ENCODE measurements at places on chromosomes 2 and 18. TPM values are rescaled to one million over a fixed set of nuclear protein-coding genes. Genes with fewer than 3 reads are reported as not detected.

DNA sequence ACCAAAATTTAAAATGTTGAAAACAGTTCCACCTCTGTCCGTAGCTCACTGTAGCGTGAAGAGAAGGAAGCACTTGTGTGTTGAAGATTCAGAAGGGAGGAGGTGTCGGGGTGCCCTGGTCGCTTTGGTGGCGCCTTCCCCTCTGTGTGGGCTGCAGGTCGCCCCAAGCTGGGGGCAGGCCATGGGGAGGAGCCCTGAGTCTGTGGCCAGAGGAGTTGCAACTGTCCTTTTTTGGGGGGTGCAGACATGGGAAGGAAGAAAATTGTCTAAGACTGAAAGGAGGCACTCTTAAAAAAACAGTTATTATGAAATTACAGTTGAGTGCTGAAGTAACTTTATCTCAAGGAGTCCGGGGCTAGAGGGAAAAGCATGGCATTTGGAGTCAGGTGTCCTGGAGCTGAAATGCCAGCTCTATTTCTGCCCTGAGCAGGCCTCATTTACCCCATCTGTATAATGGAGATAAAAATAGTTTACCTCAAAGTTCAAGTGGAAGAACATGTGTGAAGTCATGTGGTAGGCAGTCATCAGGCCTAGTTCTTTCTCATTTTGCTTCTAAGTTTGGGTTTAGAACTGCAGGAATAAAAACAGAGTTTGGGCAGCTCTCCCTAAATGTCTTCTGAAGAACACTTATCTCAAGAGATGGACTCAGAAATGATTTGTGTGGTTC is 82.1 kb downstream of the RNF144A start:
- no peak for DNase-seq

DNA sequence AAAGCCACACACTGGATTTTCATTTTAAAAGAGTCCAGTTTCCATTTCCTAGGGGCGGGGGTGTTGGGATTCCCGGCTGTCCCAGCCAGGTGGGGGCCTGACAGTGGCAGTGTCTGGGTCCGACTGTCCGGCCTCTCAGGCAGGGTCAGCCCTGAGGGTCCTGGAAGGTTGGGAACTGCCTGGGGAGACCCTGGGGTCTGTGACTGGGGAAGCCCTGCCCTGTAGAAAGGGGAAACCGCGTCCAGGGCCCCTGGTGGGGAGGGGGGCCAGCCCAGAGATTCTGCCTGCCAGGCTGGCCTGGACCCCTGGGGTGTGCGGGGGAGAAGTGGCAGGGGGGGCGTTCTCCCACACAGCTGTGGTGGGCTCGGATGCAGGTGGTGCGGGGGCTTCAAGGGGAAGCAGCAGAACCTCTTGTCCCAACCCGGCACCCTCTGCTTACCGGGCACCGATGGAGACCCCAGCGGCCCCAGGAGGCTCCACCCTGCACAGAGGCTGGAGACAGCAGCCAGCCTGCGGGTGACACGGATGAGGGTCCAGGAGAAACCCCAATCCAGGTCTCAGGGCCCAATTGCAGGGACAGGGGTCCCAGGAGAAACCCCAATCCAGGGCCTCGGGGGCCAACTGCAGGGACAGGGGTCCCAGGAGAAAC is 4.9 kb downstream of the RTP5 start:
- DNase-seq, result no peak

DNA sequence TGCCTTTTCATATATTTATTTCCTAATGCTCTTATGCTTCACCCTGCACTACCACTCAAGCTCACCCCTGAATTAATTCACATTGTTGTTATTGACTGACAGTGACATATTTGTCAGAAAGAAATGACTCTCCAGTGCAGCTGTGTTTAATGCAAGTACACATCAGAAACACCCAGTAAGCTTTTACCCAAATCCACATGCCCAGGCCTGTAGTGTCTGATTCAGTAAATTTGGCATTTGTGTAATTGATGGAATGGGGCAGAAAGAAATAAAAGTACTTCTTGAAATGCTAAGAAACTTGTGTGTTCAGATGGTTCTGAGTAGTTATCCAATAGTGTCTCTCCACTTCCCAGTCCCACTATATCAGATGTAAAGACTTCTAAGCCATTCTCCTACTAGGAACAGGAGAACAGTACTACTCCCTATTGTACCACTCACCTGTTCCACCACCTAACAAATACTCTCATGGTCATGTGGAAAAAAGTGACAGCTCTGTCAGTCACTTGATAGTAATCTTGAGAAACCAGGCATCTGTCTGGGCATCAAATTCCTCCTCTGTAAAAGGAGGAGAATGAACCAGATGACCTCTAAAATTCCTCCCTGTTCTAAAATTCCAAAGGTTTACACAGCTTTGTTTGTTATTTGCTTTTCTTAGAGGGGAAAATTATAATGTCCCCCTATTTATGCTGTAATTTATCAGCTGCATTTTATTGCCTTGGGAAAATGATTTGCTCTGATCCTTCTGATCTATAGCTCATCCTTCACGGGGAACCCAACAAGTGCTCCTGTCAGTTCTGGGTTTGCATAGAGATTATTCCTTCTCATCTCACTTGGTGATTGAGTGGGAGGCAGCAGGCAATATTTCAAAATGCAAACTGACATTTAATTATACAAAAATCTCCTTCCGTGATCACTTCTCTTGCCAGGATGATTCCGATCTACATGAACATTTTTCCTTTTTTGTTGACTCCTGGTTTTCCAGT is 70.9 kb downstream of the ZNF385B start:
- no peak for DNase-seq

DNA sequence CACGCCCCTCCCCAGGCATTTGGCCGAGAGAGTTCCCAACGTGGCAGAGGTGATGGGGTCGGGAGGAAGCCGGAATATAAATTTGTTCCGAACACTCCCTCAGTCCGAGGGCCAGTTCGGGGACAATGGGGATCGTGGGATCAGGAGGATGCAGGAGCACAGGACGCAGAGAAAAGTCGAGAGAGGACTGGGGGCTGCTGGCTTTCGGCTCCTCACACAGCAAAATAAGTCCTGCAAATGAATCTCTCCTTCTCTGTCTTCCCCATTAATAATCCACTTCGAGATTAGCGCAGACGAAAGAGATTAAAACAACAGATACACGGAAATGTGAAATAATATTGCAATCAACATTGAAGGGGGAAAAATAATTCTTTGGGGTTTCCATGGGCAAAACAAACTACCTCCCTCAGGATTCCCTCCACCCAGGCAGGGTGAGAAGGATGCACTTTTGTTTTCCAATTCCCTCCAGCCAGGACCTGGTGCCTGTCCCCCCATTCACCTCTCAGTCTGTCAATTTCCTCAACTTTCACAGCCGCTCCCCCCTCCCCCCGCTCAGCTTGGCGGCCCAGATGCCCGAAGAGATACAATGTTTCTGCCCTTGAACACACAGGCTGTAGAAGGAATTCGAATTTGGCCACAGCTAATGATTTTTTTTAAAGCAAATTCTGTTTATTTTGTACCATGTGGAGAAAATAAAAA is 3.1 kb upstream of the ZEB2 start:
- DNase-seq, result no peak

DNA sequence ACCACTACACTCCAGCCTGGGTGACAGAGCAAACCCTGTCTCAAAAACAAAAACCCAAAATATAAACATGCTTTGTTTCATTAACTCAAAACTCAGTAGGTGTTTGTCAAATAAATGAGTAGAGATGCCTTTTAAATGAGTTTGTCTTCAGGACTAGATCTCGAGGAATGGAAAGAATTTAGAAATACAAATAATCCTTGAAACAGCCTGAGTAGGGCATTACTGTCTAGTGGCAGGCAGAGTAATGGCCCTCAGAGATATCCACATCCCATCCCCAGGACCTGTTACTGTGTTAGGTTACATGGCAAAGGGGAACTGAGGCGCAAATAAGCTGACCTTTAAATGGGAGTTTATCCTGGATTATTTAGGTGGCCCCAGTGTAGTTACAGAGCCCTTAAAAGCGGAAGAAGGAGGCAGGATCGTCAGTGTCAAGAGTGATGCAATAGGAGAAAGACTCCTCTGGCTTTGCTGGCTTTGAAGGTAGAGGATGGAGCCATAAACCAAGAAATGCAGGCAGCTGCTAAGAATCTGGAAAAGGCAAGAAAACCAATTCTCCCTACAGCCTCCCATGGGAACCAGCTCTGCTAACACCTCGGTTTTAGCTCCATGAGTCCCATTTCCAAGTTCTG is 63.0 kb downstream of the CABLES1 start:
- DNase-seq, result no peak

DNA sequence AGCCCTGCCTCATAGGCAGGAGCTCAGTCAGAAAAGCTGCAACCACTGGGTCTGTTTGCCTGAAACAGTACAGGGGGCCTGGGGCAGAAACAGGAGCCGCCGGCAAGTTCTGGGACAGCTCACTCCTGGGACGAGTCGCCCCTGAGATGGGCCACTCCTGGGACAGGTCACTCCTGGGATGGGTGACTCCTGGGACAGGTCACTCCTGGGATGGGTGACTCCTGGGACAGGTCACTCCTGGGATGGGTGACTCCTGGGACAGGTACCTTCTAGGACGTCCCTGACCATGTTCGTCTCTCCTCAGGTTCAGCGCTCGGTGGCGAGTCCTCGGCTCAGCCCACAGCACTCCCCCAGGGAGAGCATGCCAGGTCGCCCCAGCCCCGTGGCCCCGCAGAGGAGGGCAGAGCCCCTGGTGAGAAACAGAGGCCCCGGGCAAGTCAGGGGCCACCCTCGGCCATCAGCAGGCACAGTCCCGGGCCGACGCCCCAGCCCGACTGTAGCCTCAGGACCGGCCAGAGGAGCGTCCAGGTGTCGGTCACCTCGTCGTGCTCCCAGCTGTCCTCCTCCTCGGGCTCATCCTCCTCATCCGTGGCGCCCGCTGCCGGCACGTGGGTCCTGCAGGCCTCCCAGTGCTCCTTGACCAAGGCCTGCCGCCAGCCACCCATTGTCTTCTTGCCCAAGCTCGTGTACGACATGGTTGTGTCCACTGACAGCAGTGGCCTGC is 51.8 kb downstream of the NTSR2 start:
- no peak for DNase-seq

DNA sequence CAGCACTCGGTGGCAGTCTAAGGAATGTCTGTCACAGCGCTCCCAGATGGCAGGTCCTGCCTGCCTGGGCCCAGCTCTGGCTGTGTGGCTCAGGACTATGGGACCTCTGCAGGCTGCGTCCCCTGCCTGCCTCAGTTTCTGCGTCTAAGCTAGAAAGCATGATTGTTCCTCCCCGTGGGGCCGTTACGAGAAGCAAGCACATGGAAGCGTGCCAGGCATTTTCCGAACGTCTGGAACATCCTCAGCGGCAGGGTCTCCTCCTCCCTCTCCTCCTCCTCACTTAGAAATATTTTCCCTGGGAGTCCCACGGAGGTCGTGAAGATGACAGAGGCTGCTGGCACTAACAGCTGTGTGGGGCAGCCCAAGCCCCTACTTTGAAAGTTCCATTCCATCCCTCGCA is 43.3 kb downstream of the LRRFIP1 start:
- no peak for DNase-seq

GRCh38 chr2:133801946-133802345 is 233.7 kb upstream of the NCKAP5 start:
- DNase-seq, result no peak

DNA sequence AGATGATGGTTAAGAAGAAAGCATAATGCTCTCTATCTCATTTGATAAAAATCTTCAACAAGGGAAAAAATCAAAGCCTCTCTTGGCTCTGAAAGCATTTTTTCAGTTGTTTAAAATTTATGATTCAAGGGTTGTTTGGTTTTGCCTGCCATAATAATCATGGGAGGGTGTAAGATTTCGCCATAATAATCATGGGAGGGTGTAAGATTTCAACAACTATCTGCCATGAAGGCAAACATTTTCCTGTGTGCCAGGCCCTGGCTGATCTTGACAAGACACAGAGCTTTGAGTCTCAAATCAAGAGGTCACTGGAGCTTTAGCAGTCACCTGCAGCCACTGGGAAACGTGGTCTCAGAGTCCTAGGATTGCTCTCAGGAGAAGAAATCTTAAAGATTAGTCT is 175.1 kb upstream of the PIEZO2 start:
- DNase-seq, result no peak

PID1 gene
- total RNA-seq, result 51.1 TPM

UGT1A9 gene
- total RNA-seq, result not detected

Data from esophagus muscularis mucosa (tissue), 4 donors.